ENCODE measurements at places on chromosomes 7 and 10.

DNA sequence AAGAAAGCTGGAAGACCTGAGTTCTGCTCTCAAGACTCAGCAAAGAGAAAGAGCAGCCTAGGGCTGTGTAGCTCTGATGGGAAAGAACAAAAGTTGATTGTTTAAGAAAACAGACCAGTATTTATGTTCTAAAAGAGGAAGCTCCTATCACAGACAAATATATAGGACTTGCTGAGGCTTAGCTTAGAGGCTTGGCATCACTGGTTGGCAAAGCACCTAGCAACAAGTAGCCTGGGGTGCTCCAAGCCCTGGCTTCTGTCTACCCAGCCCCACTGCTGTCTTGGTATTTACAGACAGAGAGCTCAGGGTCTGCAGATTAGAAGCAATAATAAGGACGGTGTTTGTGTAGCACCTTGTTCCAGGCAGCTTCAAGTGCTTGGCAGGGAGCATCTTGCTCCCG, 36.9 kb upstream of the CCDC3 start:
- DNase-seq = no peak

- DNase-seq = no peak
These were observed 23.2 kb downstream of the CALCR start for GRCh38 chr7:93551063-93551895.

- no peak for DNase-seq
These were observed 239.4 kb downstream of the TNS3 start for GRCh38 chr7:47342296-47343060.

GRCh38 chr7:36312915-36313334, 76.7 kb upstream of the ANLN start:
- no peak for DNase-seq

DNA sequence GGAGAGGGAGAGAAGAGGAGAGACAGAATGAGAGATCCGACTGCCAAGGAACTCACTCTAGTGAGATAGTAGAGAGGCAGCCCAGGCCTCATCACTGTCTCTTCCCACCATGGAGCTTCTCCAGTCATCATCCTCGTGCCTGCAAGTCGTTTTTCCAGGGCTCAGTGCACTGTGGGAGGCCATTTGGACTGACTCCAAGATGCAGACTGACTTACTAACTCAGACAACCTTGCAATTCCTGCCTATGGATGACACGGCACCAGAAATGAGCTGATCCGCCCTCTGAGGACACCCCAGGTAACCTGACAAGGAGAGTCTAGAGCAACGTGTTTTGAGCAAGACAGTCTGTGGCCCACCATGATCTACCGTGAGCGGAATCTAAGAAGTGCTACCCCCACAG, 154.9 kb downstream of the GLI3 start:
- no peak for DNase-seq

- no peak for DNase-seq
These were observed 17.5 kb downstream of the HYCC1 start for GRCh38 chr7:22996470-22996869.

GRCh38 chr10:106312087-106312486, 852.4 kb downstream of the SORCS1 start:
- no peak for DNase-seq

DNA sequence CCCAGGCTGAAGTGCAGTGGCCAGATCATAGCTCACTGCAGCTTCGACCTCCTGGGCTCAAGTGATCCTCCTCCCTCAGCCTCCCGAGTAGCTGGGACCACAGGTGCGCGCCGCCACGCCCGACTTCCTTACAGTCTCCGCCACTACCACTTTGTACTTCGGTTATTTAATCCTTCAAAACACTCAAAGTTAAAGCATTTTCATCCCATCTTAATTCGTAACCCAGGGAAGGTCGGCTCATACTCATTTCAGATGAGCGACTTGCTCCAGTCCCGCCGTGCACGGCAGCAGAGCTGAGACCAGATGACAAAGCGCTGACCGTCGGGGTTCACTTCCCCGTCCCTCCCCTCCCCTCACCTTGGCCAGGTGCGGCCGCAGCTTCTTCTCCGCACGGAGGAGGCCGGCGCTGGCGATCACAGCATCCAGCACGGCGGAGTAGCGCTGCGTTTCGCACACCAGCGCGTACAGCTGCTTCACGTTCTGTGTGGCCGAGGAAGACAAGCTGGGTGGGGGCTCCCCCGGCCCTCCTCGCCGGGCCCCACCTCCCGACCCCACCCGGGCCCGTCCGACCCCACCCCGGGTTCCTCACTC, 457 bp downstream of the NSUN5 start:
- no peak for DNase-seq

GRCh38 chr7:41224063-41224763, 478.7 kb downstream of the INHBA start:
- no peak for DNase-seq

DNA sequence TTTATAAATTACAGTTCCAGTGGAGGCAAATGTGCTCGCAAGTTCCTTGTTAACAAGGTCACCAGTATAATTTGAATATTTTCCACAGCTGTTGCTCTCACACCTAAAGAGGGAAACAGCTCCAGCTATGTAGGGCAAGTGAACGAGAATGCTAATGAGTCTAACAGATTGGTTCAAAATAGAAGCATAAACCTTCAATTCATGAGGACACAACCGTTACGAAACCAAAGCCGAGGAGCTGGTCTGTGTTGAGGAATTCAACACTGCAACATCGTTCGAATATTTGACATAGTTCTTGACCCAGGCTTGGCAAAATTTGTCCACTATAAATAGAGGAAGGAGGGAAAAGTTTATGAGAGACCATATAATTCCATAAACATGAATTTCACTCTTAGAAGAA, 161.3 kb downstream of the KLF6 start:
- no peak for DNase-seq

DNA sequence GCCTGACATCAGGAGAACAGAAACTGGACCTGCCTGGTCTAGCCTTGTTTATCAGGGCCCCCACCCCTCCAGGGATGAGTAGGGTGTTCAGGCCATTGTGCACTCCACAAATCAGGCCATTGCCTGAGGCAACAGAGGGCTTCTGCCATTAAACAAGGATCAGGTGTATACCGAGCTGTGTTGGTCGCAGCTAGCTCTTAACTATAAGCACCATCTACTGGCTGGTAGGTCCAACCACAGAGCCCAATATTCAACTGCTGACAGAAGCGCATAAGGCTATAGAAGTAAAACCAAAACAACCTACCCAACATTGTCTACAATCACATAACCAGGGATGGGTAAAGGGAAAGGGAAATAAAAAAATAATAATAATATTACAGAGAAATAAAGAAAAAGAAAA, 451.7 kb upstream of the TEX47 start:
- DNase-seq = no peak

DNA sequence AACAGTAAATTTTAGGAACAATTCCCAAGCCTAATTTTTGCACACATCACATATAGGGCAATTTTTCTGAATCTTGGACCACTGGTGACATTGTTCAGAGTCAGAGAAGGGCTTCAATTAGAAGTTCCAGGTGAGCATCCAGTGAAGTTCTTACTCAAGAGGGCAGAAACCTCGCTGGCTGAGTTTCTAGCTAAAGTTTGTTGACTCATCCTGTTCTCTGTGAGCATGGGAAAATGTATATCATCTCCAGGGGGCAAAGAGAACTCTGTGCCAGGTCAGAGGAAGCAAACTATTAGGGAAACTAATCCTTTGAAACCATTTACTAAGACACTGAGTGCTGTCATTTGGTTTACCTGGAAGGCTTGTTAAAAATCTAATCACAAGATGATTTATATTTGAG, 695.6 kb upstream of the IGFBP3 start:
- no peak for DNase-seq

- no peak for DNase-seq
These were observed 548 bp upstream of the BNIP3 start for GRCh38 chr10:131982185-131982756.

DNA sequence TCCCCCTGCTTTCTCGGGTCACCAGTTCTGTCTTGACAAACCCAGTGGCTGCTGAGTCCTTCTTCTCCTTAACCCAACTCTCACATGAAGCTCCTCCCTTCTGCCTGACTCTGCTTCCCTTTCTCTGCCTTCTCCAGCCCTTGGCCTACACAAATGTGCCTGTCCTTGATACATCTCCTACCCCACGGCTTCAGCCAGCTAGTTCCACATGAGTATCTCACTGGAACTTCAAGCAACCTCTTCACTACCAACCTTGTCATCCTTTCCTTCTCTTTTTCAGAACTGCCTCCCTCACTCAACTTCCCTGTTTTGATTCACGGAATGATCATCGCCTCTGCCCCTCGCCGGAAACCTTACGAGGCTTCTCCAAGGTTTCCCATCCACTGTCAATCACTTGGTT, 55.9 kb downstream of the PDIA4 start:
- no peak for DNase-seq

- DNase-seq = no peak
These were observed 133.7 kb downstream of the SLC25A13 start for GRCh38 chr7:96188174-96188581.

DNA sequence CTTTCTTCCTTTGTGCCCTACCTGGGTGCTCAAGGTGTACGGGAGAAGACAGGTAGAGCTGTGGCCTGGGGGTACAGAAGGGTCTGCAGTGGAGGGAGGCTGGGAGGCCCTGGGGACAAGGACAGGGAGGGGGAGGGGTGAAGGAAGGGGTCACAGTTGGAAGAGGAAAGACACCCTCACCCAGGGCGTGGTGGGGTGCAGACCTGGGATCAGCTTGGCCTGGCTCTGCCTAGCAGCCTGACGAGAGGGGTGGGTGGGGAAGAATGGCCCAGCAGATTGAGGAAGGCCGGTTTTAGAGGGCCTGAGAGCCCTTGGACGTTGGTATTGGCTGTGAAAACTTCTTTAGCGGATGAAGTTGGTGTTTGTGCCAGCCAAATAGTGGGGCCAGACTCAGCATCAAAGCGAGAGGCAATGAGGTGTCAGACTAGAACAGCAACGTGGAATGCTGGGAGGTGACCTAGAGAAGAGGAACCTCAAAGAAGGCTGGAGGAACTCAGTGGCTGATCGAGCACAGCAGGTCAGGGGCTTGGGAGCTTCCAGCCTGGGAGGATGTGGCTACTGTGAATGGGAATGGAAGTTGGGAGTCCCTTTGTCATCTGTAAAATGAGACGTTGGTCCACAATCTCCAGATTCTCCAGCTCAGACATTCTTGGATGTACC, 18.1 kb upstream of the TRIM8 start:
- DNase-seq = no peak
